ENCODE measurements at places on chromosomes 1 and 21.

DNA sequence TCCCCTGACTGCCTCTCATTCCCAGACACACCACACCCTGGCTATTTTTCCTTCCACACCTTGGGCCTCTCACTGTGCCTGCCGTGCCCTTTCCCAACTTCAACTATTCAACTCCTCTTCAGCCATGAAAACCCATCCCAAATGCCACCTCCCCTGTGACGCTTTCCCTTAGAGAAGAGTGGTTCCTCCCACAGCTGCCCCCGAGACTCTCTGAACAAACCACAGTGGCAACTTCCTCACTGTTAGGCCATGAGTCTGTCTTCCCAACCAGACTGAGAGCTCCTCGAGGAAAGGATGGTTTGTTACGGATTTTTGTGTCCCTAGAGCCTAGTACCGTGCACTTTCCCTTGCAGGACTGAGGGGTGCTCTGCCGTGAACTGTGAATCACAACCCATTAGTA, 59.2 kb downstream of the LRRN2 start:
- no peak for DNase-seq

- no peak for DNase-seq
These were observed 264.0 kb downstream of the CTH start for GRCh38 chr1:70674941-70675685.

DNA sequence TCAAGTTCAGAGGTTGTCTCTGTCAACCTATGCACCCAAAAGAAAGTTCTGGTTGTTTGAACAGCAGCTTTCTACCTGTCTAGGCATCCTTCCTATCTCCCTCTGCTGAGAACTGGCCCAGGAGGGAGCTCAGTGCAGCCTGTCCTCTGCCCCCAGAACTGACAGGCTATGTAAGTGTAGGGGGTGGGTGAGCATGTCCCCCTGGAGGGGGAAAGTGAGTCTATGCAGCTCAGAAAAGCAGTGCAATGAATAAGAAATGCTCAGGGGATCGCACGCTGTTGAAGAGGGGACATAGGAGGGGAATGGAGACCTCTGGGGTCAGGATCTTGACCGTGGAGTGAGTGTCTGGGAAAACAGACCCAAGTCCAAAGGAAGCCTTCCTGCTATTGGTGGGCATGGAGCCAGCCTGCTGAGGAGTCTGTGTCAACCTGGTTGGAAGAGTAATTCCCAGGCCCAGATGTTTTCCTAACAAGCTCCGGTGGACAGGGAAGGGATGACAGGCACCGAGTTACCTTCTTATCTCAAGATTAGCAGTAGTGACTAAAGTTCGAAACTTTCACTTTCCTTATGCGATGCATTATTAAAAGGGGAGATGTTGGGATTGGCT, 26.1 kb upstream of the FHAD1 start:
- no peak for DNase-seq

DNA sequence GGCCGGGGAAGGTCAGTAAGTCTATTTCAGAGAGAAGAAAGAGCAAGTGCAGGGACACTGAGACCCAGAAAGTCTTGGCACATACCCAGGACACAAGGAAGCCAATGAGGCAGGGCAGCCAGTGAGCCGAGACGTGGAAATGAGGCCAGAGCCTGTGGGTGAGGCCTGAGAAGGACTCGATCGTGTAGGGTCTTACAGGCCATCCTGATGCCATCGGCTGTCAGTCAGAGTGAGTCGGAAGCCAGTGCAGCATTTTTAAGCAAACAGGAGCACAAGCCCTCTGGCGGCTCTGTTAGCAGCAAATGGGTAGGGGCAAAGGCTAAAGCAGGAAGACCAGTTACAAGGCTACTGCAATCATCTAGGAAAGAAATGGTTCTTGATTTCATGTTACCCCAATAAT, 6.1 kb upstream of the GJB3 start:
- DNase-seq, result no peak

GRCh38 chr1:216815260-216816131, 92.3 kb upstream of the ESRRG start:
- no peak for DNase-seq

DNA sequence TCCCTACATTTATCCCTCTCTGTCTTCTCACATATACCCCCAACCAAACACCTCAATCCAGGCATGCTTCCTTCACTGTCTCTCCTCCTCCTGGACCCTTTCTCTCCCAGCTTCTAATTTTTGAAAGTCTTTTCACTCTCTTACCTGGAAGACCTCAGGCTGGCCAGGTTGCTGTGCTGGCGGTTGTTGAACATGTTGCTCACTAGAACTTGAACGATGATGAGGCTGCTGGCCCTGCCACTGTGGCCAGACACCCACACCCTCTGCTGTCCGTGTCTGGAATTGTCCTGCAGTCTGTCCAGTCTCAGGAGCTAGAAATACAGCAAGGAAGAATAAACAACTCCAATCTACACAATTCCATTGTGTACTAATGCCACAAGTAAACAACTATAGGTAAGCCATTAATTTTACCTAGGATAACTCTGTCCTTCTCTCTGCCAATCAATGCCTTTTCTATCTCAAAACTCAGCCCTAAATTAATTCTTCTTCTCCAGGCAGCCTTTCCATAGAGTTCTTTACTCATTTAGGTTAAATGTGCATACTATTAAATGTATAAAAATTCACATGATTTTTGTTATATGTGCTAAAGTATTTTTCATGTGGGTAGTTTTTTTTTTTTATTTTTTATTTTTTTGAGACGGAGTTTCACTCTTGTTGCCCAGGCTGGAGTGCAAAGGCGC, 5.1 kb upstream of the CTSK start:
- no peak for DNase-seq

DNA sequence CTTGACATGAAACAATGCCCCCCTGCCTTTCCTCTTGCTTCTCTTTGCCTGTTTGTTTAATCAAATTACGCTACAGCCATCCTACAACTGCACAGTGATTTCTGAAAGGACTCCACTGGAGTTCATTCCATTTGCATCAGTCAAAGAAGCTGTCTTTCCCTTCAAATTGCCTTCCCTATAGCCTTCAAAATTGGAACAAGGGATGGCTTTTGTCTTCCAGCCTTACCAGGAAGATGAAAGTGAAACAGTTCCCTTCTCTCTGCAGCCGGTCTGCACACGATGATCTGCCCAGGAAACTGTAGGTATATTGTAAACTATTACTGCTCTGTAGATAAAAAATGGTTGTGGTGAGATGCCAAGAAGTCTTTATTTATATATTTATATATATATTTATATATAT, 65.6 kb upstream of the ETS2 start:
- DNase-seq, result no peak

DNA sequence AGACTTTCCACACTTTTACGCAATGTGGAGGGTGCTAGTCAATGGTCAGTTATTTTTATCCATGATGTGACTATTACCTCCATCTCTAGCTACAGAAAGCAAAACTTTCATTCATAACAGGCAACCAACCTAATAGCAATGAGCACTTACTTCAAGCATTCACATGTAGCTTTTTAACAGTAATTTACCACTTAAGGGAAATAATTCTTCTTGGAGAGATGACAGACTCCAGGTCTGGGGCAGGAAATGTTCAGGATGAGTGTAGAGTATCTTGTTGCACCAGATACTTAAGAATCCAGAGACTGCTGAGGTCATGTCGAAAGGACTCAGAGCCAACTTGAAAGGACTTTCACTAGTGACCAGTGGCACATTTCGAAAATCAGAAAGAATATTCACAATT, 347.6 kb downstream of the CHRM3 start:
- DNase-seq, result no peak

DNA sequence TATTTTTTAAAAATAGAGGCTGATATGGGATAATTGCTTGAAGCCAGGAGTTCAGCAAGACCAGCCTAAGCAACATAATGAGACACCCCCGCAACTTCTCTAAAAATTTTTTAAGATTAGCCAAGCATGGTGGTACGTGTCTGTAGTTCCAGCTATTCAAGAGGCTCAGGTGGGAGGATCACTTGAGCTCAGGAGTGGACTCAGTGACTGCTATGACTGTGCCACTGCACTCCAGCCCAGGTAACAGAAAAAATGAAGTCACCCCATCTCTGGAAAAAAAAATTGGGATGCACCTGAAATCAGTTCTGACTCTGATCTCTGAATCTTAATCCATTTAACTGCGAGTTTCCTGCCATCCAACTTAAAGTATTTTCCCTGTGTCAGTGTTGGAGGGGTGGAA, 124.2 kb downstream of the MRPS6 start:
- DNase-seq, result no peak

DNA sequence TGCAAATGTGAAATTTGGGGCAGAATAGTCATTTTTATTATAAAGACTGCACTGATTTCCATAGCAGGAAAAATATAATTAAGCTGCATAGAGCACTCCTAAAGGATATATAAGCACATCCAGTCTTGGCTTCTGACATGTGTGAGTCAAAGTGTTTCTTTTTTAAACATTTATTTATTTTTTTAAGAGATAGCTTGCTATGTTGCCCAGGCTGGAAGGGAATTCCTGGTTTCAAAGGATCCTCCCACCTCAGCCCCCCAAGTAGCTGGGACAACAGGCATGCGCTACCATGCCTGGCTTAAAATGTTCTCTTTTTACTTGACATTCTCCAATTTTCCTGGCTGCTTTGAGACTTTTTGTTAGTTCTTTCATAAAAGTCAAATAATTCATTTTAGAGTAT, 126.1 kb downstream of the HMCN1 start:
- no peak for DNase-seq

GRCh38 chr1:183777328-183777727, 27.6 kb upstream of the RGL1 start:
- no peak for DNase-seq

GRCh38 chr1:29032841-29033240, 90.9 kb downstream of the TMEM200B start:
- DNase-seq, result no peak

GRCh38 chr1:83857103-83857502, 141.8 kb downstream of the TTLL7 start:
- DNase-seq, result no peak

DNA sequence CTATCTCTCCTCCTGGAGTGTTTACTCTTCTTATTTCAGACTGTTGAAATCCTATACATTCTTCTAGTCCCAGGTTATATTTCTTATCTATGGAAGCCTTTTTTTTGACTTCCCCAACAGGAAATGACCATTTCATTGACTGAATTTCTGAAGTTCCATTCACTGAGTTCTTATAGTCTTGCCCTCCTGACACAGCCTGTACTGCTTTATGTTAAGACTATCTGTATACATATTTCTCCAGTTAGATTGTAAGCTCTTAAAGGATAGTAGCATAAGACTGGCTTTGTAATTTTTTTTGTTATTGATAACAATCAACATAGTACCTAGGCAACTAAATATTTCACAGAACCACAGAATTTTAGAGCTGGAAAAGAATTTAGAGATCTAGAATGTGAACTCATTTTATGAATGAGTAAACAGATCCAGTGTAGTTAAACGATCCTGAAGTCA, 14.9 kb upstream of the MACF1 start:
- DNase-seq, result no peak

GRCh38 chr1:53258216-53258615, 19.9 kb upstream of the MAGOH start:
- no peak for DNase-seq

GRCh38 chr1:64983110-64983509, 16.8 kb upstream of the JAK1 start:
- DNase-seq, result no peak

DNA sequence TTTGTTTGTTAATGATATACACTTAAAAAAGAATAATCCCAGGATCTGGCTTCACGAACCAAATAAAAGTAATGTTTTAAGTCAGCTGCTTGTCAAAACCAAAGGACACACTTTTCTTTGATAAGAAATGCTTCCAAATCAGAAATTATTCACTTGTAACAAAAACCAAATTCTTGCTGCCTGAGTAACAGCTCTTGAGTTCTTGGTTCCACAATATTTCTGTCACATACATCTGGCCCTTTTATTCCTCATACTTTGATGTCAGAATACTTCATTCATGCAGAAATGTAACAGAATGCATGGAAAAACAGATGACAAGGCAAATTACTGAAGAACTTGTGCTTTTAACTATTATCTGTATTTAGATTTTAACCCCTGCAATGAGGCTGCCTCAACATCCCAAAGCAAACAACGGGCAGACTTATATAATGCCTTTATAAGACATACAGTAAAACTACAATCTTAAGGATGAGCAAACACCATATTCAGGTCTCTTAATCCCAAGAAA, 1.5 kb downstream of the VAMP4 start:
- no peak for DNase-seq

GRCh38 chr1:228334954-228335353, 71.7 kb downstream of the TRIM11 start:
- no peak for DNase-seq

DNA sequence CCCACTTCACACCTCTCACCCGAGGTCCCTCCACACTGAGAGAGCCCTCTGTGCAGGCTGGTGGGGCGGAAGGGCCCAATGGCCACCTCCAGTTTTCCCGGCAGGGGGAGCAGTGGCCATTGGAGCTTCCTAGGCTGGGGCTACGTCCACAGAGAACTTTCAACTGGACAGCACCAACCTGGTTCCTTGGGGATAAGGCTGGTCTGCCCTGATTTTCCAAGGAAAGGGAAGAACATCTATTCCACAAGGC, 20.3 kb upstream of the LAPTM5 start:
- DNase-seq, result no peak

GRCh38 chr1:91885213-91885715, 687 bp downstream of the TGFBR3 start:
- no peak for DNase-seq

GRCh38 chr1:25773441-25774125, 26.4 kb upstream of the SELENON start:
- no peak for DNase-seq

GRCh38 chr1:189726806-189727205, 750.9 kb downstream of the BRINP3 start:
- DNase-seq, result no peak

DNA sequence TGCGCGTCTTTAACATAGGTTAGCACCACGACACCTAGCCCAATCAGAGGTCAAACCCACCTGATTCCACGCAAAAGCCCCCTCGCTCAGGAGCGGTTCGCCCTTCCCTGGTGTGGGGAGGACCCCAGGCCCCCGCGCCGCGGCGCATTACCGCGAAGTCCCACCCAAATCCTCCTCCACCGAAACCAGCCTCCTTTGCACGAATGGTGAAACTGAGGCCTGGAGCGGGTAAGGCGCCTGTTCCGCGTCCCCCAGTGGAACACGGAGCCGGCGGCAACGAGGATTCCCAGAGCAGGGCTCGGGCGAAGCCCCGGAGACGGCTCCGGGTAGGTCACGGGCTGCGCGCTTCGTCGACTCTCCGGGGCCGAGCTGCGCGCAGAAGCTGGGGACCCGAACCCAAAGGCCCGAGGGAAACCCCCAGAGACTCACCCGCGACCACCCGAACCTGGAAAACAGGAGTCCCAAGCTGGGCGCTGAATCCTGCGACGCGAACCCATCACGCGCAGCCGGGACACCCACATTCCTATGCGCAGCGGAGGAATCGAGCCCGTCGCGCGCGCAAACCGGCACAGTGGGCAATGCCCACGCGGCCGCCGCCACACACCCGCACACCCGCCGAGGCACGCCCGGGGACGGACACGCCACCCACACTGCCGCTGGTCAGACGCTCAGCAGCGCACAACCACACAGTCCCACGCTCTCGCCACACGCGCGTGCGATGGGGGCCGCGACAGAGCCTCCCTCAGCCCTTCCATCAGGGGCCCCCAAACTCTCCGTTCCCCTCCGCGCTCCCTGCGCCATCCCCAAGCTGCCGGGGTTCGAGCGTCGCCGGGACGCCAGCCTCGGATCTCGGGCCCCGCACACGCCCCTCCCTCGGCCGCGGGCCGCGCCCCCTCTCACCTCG, 507 bp downstream of the GLIS1 start:
- DNase-seq, result no peak

GRCh38 chr1:198986442-198986841, 347.6 kb downstream of the PTPRC start:
- no peak for DNase-seq

Measured in stimulated activated CD4-positive, alpha-beta T cell treated with anti-CD3 and anti-CD28 coated beads, TNF-alpha, amount 100 ng/mL, for 1 hour (primary cell).